ENCODE measurements at places on chromosomes 1 and 21.

- DNase-seq, result no peak
These were observed 122.9 kb downstream of the GLUL start for GRCh38 chr1:182268669-182269068.

DNA sequence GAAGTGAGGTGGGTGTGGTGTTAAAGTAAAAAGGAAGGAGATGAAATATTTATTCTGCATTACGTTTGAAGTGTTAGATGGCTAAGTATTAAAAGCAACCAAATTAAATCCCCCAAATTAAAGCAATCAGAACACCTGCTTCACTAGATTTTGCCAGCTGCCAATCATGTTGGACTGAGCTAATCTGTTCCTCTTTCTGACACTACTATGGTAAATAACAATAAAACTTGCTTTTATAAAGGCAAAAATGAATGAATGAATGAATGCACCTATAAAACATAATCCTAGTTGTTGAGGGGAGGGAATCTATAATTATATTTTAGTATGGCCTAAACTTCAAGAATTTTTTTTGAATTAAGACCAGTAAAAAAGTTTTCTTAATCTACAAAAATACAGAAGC lies 51.0 kb downstream of the RAB3GAP2 start:
- no peak for DNase-seq

- no peak for DNase-seq
These were observed 943 bp upstream of the KIAA0040 start for GRCh38 chr1:175193527-175193910.

DNA sequence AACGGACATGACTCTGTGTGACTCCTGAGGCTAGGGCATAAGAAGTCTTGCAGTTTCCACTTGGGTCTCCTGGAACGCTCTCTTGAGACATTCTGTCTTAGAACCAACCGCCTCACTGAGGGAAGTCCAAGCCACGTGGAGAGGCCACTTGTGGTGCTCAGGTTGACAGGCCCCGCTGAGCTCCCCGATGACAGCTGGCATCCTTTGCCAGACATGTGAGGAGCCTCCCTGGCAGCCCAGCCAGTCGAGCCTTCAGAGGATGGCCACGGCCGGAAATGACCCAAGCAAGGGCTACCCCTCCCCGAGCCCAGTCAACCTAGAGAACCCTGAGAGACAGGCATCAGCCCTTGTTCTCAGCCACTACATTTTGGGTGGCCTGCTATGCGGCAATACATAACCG lies 20.7 kb downstream of the PLEKHA6 start:
- no peak for DNase-seq

DNA sequence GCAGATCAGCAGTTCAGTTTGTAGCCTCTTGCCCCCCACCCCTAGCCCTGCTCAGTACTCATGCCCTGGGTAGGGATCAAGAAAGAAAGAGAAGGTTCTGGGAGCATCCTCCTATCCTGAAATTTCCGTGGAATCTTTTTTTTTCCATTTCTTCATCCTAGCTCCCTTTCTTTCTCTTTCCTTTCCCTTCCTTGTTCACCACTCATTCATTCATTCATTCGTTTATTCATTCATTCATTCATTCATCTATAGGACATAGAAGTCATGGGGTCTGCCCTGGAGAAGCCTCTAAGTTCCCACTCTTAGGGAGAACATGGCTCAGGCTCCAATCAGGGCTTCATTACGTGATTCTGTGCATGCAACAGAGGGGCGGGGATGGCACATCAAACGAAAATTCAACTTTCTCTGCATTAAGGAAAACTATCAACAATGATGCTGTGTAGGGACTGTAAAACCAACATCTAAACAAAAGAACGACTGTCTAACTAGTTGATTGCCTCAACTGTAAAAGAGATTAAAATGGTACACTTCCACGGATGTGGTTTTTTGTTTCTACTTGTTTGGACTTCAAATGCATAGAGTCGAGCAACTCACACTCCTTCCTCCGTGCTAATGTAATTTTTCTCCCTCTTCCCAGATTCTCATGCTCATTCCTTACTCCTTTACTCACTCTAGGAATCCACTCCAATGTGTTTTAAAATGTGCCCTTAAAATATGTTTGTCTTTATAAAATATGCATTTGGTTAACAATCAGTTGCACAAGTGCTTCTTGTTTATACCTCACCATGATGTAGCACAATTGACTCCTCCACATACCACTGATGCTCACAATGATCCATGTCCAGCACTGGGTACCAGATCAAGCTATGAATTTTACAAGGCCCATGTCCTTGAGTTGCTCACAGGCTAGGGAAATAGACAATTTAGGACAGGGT lies 101.2 kb upstream of the SLC2A1 start:
- no peak for DNase-seq

DNA sequence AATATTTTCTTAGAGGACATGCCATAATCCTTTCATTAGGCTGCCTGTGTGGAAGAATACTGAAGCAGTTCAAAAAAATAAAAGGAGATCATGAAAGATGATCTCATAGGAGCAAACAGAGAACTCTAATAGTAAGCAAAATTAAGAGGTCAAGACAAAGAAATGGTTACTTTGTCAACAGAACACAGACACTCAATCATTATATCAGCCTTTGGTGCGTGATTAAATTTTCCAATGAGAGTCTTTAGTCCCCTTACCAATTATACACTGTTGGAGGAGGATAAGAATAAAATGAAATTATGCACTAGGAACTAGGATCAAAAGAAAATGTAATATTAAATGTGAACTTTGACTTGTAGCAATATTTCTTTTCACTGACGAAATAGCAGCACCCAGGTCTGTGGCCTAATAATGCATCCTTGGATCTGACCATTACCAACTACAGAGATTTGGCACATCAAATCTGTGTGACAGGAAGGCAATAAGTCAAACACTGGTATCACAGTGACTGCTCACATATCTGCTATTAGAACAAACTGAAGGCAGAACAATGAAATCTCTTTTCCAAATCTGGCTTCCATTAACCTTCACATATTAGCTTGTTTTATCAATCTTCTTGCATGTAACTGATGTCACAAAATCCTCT lies 1812.9 kb downstream of the PLA2G4A start:
- DNase-seq, result no peak

- DNase-seq, result no peak
These were observed 633.2 kb upstream of the NEGR1 start for GRCh38 chr1:72915581-72915980.

GRCh38 chr1:26038477-26038876 lies 7.4 kb downstream of the SLC30A2 start:
- DNase-seq, result no peak

- DNase-seq, result peak; percentile 6
These were observed 5.4 kb downstream of the SOAT1 start for GRCh38 chr1:179298952-179299351.

DNA sequence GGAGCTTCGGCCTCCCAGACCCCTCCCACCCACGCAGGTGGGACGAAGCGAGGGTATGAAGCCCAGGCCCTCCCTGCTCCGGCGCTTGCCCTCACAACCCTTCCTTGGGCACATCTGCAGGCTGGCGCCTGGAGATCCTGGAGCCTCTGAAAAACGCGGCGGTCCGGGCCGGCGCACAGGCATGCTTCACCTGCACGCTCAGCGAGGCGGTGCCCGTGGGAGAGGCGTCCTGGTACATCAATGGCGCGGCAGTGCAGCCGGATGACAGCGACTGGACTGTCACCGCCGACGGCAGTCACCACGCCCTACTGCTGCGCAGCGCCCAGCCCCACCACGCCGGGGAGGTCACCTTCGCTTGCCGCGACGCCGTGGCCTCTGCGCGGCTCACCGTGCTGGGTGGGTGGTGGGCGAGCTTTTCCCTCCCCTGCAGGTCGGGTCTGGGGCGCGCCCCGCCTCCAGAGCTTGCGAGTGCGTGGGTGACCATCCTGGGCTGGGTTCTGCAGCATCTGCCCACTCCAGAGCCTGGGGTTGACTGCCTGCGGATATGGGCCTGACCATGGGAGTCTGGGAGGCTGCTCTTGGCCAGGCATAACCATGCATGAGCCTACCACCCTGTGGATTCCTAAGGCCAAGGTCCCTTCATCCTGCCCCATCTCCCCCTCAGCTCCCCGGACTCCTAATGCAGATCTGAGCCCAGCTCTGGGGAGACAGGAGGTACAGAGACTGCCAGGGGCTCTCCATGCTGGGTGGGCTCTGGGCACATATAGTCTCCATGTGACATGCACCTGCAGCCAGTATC lies 89.8 kb downstream of the TRIM11 start:
- no peak for DNase-seq

DNA sequence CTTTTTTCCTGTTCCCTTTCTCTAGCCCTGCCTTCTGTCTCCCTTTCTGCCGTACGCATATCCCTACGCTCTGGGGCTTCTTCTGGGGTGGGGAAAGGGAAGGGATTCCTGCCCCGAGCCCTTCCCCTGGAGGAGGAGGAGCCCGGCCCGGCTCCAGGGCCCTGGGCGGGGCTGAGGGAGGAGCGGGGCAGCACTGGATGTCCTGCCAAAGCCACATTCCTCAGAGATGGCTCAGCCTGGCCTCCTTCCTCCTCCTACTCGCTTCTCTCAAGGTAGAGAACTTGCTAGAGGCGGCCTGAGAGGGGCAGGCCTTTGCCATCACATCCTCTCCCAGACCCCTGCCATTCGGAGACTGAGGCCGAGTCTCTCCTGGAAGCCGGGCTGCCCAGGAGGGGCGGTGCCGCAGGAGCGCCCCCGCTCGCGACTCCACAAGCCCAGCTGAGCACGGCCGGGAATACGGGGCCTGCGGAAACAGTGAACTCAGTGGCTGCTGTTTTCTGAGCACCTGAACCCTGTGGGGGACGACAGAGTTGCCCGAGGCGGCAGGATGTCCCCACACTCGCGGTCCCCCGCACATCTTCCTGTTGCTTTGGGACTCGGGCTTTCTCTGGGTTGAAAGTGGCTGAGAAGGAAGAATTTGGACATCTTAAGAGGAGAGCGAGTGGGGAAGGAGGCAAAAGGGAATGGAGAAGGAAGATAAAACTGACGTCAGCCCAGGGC lies 12.2 kb downstream of the ADAMTSL4 start:
- DNase-seq, result no peak

GRCh38 chr1:209326831-209327230 lies 256.7 kb upstream of the CAMK1G start:
- DNase-seq, result no peak

DNA sequence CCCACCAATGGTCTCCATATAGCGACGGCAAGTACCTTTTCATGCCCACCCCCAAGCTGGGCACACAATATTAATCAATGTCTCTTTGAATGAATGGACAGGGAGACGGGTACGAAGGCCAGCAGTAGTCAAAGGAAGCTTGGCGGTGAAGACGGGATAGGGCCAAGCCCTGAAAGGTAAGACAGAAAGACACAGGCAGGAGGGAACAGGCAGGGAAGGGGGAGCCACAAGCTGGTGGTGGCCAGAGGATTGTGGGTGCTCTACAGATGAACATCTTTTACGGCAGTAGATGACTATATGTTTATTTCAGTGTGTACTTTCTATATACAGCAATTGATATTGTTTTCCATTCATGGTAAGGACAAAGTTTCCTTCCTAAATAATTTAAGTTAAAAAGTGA lies 16.3 kb downstream of the CAPZB start:
- no peak for DNase-seq

GRCh38 chr1:119225831-119226230 lies 85.4 kb upstream of the WARS2 start:
- DNase-seq, result no peak

DNA sequence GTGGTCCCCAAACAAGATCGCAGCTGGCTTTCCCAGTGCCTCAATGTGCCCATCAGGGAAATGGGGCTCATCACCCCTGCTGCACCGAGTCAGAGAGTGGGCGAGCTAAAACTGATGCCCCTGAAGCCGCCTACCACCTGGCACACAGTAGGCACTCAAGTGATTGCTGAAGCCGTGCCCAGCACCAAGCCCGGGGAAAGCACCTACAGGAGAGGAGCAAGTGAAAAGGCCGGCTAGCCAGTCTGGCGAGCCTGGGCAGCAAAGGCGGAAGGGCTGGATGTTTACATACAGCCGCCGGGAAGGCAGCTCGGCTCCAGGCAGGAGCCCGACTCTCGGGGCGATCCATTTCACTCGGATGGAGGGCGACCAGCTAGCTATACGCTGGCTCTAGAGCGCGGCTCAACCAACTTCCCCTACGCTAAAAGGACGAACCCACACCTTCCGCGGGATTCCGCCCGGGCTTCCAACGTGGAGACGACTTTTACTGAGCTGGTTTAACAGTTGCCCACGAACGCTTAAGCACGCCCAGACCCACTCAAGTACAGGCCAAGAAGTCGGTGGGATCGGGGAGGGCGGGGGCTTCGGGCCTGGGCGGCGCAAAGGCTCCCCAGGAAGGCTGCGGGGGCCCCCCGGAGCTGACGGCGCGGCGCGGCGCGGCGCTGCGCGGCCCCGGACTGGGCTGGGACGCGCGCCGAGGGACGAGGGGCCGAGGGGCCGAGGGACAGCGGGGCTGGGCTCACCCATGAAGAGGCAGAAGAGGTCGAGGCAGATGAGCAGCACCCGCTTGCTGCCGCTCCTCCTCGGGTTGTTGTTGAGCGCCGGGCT lies 1.0 kb downstream of the PLPP3 start:
- no peak for DNase-seq

DNA sequence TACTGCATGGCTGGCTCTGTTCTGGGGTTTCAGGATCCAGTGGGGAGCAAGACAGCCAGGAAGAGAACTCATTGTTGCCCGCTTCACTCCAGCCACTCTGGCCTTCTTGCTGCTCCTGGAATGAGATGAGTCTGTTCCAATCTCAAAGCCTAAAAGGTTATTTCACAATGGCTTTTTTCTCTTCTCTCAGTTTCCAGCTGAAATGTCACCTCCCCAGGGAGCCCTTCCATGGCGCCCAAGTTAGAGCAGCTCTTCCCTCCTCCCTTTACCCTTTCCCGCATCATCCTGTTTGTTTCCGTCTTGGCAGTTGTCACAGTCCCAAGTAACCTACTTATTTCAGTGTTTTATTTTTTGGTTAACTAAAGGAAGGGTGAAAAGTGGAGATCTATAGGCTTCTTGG lies 15.8 kb downstream of the PLA2G2A start:
- no peak for DNase-seq

DNA sequence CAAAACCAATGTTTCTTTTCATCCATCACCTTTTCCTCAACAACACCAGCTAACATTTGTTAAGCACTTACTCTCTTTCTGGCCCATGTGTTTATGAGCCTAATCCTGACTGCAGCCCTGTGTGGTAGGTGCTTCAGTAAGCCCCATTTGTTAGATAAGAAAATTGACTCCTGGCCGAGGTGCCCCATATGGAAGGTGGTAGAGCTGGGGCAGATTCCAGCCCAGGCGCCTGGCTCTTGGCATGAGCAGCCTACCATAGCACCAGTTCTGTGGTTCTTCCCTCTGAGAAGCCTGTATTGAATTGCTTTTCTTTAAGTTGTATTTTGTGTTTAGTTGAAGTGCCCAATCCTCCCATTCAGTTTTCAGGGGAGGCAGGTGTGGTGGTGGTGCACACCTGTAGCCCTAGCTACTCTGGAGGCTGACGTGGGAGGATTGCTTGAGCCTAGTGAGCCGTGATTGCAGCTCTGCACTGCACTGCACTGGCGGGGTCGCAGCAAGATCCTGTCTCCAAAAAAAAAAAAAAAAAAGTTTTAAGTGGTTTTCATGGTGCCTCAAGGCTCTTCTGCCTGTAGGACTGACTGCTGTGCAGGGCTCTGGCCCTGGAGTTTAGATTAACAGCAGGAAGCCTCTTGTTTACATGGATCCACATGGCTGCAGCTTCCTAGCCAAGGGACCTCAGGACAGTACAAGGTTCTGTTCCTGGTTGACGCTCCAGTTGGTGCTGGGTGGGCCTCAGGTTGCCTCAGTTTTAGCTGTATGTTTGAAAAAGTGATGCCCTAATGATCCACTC lies 125.9 kb downstream of the MRPS6 start:
- DNase-seq, result no peak

GRCh38 chr1:50582346-50582745 lies 159.1 kb upstream of the DMRTA2 start:
- no peak for DNase-seq

- DNase-seq, result no peak
These were observed 23.4 kb upstream of the PWP2 start for GRCh38 chr21:44083631-44084291.
